ENCODE measurements at places on chromosomes 2 and 18. TPM values are rescaled to one million over a fixed set of nuclear protein-coding genes. Genes with fewer than 3 reads are reported as not detected.

CD8A gene
- 2.1 TPM for total RNA-seq

ANKRD30B gene
- total RNA-seq = not detected

PSMA8 gene
- 0.27 TPM for total RNA-seq

SEPTIN10 gene
- 2.6 TPM for total RNA-seq

IL1F10 gene
- not detected for total RNA-seq

NYAP2 gene
- total RNA-seq = not detected

- no peaks in the 10 kb centered on the region for H3K36me3 ChIP-seq
- no peak overlapping the region for H3K4me3 ChIP-seq
- no peak overlapping the region for H3K27ac ChIP-seq
- no peaks in the 10 kb centered on the region for H3K27me3 ChIP-seq
- no peak for DNase-seq
- H3K4me1 ChIP-seq = peaks cover 33% of the 10 kb centered on the region
These were observed 151.3 kb downstream of the KLHL29 start for GRCh38 chr2:23536326-23536725.

DNA sequence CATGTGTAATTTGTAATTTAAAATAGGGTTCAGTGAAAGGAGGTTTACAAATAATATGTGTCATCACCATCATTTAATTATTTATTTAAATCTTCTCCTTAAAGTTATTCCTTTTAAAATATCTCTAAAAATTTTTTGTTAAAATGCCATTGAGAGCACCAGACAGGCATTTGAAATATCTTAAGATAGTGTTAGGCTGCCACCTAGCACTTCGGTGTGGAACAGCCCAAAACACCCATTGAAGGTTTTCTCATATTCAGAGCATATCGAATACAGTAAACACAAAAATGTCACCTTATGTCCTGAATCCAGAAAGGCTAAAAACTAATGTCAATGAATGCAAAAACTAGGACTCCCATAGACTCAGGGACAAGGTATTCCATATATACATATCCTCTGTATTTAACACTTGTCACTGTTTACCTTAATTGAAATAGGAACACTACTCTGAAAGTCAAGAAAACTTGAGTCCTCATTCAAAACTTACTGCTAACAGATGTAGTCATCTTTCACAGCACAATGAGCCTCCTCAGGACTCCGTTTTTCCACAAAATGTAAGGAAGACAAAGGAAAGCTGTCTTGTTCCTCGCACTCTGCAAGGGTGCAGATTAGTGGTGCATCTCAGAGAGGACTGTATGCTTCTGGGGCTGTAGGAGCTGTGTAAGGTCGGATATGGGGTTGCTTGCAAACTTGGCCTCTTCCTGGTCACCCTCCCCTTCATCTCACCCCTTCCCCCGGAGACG, 329.5 kb downstream of the PAX3 start:
- H3K27ac ChIP-seq = no peak overlapping the region
- H3K4me3 ChIP-seq = no peak overlapping the region
- no peaks in the 10 kb centered on the region for H3K27me3 ChIP-seq
- H3K4me1 ChIP-seq = no peaks in the 10 kb centered on the region
- H3K36me3 ChIP-seq = no peaks in the 10 kb centered on the region

- DNase-seq = no peak
- H3K36me3 ChIP-seq = no peaks in the 10 kb centered on the region
- H3K27ac ChIP-seq = no peak overlapping the region
- H3K27me3 ChIP-seq = no peaks in the 10 kb centered on the region
- no peaks in the 10 kb centered on the region for H3K4me1 ChIP-seq
- no peak overlapping the region for H3K4me3 ChIP-seq
These were observed 111.7 kb upstream of the CSRNP3 start for GRCh38 chr2:165357758-165358157.

DNA sequence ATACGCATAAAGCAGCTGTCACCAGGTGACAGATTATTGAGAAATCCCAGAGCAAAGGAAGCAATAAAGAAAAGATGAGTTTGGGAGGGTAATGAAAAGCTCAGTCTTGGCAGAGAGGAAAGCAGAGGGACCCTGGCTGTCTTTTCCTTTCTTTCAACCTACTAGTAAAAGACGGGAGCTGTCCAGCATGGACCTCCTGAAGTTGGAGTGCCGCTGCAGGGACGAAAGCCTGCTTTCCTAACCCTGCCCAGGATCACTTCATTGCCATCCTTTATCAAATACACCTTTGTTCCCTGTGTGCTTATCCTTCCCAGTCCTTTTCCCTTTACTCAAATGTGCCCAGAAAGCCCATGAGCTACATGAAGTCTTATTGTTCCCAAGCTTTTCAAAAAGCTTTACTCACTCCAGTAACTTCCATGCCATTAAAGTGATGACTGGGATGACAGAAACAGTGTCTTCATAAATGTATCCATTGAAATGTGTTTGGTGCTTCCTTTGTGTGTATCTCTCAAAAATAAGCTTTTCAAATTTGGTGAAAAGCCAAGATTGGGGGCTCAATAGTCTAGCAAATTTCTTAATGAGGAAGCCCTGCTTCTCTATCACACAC, 3.7 kb upstream of the SPR start:
- H3K36me3 ChIP-seq = no peaks in the 10 kb centered on the region
- no peak overlapping the region for H3K4me3 ChIP-seq
- H3K4me1 ChIP-seq = peaks cover 12% of the 10 kb centered on the region

- H3K27ac ChIP-seq = no peak overlapping the region
- no peaks in the 10 kb centered on the region for H3K36me3 ChIP-seq
- no peak for DNase-seq
- H3K4me1 ChIP-seq = no peaks in the 10 kb centered on the region
- no peaks in the 10 kb centered on the region for H3K27me3 ChIP-seq
- no peak overlapping the region for H3K4me3 ChIP-seq
These were observed 173.4 kb downstream of the FHOD3 start for GRCh38 chr18:36470896-36471295.

DNA sequence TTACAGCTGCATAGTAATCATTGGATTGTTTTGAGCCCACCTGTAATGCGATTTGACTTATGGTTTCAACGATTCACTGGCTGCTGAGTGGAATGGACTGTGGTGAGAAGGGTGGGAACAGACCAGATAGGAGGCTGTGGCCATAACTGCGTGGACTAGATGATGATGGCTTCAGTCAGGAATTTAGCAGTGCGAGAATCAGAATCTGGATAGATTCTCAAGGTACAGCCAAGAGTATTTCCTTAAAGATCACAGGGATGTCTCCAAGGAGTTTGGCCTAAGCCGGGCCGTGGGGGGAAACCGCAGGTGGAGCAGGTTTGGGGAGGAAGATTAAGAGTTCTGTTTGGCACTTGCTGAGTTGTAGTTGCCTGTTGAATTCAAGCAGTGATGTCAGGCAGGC, 44.0 kb upstream of the CHMP1B start:
- no peak overlapping the region for H3K27ac ChIP-seq
- H3K27me3 ChIP-seq = no peaks in the 10 kb centered on the region
- no peaks in the 10 kb centered on the region for H3K4me1 ChIP-seq
- no peaks in the 10 kb centered on the region for H3K36me3 ChIP-seq
- no peak for DNase-seq

DNA sequence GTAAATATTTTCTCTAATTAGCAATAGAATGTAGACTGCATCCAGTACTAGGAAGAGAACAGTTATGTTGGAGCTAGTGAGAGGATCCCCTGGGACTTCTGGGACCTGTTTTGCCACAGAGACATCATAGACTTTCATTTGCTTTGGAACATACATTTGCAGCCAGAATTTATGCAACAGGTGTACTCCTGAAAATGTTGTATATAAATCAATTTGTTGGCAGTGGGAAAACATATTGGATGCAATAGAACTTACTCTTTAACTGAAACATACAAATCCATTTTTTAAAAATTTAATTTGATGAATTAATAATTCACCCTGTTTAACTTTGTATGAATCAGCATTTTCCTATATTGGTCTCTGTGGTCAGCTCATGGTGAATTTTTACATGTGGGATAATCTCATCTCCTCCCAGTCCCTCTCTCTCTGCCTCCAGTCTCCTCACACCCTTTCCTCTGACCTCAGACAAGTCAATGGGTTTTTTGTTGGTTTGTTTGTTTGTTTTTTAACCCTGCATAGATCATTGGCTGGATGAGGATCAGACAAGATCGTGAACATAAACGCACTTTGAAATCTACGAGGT, 263.0 kb downstream of the LPIN1 start:
- DNase-seq = no peak
- no peaks in the 10 kb centered on the region for H3K27me3 ChIP-seq
- no peak overlapping the region for H3K4me3 ChIP-seq
- H3K36me3 ChIP-seq = no peaks in the 10 kb centered on the region

DNA sequence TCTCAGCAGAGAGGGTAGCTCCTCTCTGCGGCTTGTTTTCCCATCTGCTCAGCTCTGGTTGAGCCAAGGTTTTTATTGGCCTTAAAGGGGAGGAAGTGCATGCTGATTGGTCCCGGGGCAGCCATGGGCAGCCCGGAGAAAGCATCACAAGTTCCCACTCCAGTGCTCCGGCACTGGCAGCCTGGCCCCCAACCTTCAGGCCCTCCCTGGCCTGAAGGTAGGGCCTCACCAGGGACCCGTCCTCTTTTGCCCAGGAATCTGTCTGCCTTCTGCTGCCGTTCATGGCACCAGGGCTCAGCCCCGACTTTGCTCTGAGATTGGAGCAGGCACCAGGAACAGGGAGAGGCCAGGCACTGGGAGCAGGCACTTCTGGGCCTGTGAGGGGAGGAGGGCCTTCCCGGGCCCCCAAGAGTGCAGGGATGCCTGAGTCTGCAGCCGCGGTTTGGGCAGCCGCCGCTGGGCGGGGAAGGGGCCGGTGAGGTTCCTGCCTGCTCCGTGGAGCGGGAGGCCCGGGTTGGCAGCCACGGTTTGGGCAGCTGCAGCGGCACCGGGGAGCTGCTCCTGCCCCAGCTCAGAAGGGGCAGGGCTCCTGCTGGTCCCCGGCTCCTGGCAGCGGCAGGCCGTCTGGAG, 17.5 kb upstream of the ILKAP start:
- no peaks in the 10 kb centered on the region for H3K4me1 ChIP-seq
- peak overlapping the region; percentile 33 for H3K4me3 ChIP-seq
- H3K36me3 ChIP-seq = no peaks in the 10 kb centered on the region
- no peak for DNase-seq
- peaks cover 2% of the 10 kb centered on the region for H3K27me3 ChIP-seq

DNA sequence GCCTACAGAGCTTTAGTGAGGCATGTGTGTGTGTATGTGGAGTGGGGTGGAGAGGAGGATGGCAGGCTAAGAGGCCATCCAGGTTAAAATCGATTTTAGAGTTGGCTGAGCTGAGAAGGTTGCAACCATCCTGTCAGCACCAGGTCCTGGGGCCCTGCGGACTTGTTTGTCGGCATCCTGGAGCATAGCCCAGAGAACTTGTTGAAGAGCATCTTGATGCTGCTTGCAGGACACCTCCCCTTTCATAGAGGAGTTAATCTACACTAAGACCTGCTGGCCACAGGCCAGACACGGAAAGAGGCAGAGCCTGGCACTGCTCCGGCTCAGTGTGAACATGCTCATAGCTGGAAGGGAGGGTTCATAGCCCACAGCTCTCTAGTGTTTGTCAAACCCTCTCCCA, 72.1 kb upstream of the RGPD5 start:
- no peaks in the 10 kb centered on the region for H3K4me1 ChIP-seq
- H3K4me3 ChIP-seq = no peak overlapping the region
- DNase-seq = no peak
- no peaks in the 10 kb centered on the region for H3K36me3 ChIP-seq

- no peak overlapping the region for H3K27ac ChIP-seq
- H3K4me1 ChIP-seq = no peaks in the 10 kb centered on the region
- no peak overlapping the region for H3K4me3 ChIP-seq
- H3K36me3 ChIP-seq = no peaks in the 10 kb centered on the region
- DNase-seq = no peak
- no peaks in the 10 kb centered on the region for H3K27me3 ChIP-seq
These were observed 39.1 kb downstream of the MDH1 start for GRCh38 chr2:63627866-63628265.

- no peaks in the 10 kb centered on the region for H3K4me1 ChIP-seq
- H3K36me3 ChIP-seq = no peaks in the 10 kb centered on the region
- DNase-seq = no peak
- no peak overlapping the region for H3K27ac ChIP-seq
- H3K4me3 ChIP-seq = no peak overlapping the region
These were observed 282.9 kb upstream of the TNP1 start for GRCh38 chr2:217142649-217143266.

- no peaks in the 10 kb centered on the region for H3K27me3 ChIP-seq
- peaks cover 3% of the 10 kb centered on the region for H3K4me1 ChIP-seq
- H3K4me3 ChIP-seq = no peak overlapping the region
- H3K36me3 ChIP-seq = no peaks in the 10 kb centered on the region
- H3K27ac ChIP-seq = no peak overlapping the region
These were observed 16.9 kb downstream of the LGALSL start for GRCh38 chr2:64470766-64471295.

- no peak for DNase-seq
- H3K27me3 ChIP-seq = no peaks in the 10 kb centered on the region
- no peak overlapping the region for H3K27ac ChIP-seq
- H3K4me3 ChIP-seq = no peak overlapping the region
- H3K36me3 ChIP-seq = no peaks in the 10 kb centered on the region
These were observed 23.0 kb downstream of the KLHL14 start for GRCh38 chr18:32749809-32750208.

- no peak for DNase-seq
- no peaks in the 10 kb centered on the region for H3K36me3 ChIP-seq
- no peaks in the 10 kb centered on the region for H3K27me3 ChIP-seq
These were observed 259.9 kb downstream of the EIPR1 start for GRCh38 chr2:3117650-3118216.

- no peak overlapping the region for H3K27ac ChIP-seq
- H3K36me3 ChIP-seq = peaks cover 92% of the 10 kb centered on the region
- no peak overlapping the region for H3K4me3 ChIP-seq
- no peak for DNase-seq
- H3K27me3 ChIP-seq = no peaks in the 10 kb centered on the region
These were observed 15.0 kb downstream of the ERCC3 start for GRCh38 chr2:127278959-127279358.
